NCI-H2107 (cell line): ENCODE measurements at places on chromosomes 4 and X.

DNA sequence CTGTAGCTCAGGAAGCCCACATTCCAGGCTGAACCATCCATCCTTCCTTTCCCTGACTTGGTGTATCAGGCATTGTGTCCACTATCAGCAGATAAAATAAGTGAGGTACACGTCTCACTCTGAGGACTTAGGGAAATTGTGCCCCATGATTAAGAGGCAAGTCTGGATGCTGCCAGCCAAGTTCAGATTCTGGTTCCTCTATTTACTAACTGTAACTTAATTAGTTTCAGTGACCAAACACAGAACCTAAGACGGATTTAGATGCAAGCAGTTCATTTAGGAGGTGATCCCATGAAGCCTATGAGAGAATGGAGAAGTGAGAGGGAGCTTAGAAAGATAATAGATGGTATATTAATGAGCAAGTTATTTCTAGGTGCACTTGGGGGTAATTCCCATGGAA, 56.6 kb upstream of the PACRGL start:
- DNase-seq: no peak

GRCh38 chr4:114890773-114891172, 222.6 kb downstream of the NDST4 start:
- DNase-seq: no peak

DNA sequence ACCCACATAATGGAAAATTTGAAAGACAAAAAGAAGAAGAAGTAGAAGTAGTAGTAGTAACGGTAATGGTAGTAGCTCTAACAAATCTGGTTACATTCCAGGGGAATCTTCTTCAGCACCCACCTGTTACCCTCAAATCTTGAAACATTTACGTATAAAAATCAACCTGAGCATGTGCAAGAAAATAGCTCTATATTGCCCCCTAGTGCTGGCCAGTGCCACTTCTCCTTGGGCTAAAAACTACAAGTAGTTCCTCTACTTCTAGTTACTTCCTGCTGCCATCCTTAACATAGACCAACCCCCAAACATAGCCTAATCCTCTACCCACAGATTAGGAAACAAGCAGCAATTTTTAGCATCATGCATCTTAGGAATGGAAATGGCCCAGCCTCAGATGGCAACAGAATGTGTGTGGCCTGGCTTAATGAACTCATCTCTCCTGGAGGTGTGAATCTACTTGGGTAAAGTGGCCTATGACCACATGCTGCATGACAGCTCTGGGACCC, 3.1 kb downstream of the PDGFC start:
- DNase-seq: no peak

DNA sequence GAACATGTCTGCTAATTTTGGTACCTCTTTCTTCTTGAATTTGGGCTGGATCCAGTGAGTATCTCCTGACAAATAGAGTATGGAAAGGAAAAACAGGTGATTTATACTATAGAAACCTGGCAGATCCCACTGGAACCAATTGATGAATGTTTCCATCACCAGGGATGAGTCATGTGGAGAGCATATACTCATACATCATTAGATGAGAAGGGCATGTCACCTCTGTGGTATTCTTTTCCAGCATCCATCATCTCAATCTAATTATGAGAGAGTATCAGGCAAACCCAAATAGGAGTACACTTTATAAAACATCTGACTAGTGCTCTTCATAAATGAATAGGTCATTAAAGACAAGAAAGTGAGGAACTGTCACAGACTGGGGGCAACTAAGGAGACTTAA, 90.7 kb downstream of the CLDN22 start:
- no peak for DNase-seq

DNA sequence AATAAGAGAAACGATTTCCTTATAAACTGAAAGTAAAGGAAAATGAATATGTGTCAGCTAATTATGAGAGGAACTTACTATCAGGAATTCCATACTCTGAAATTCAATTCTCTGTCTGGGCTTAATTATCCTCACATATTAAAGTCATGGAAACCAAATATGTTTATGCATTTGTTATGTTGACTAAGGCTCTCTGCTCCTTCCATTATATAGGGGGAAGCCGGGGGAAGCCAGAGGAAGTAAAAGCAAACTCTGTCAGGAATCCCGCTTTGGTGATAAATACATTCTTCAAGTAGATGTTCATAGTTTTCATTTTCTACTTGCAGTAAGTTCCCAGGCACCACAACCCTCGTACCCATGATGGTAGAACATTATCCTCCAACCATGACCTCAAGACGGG, 142.8 kb upstream of the VCX2 start:
- no peak for DNase-seq

GRCh38 chr4:138507522-138507921, 265.4 kb upstream of the SLC7A11 start:
- DNase-seq: no peak

DNA sequence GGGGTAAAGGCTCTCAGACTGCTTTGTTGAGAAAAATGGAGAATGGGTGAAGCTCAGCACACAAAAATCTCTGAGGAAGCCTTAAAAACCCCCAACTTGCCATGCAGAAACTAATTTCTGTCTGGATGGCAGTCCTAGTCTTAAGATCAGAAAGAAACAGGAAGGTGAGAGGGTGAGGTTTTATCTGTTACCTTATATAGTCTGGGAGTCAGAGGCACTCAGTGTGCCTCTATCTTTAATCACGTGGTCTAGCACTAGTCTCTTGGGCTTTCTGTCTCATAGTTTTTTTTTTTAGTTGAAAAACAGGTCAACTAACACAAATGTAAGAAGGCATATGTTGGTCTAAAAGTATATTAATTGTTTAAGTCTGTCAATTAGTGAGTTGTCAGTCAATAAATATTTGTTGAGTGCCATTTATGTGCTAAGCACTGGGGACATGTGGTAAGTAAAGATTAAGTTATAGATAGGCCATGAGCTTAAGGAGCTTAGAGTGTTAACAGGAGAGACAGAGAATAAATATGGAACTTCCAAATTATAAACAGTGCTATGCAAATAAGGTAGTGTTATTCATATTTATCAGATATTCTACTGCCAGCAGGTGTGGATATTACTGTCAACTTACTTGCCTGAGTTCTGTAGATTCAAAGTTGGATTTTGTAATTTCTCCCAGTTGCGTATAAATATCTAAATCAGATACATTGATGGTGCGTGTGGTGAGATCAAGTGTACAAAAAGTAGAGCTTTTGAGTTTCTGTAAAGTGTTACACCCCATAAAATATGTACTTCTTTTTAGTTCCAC, 7.0 kb downstream of the CYBB start:
- no peak for DNase-seq

DNA sequence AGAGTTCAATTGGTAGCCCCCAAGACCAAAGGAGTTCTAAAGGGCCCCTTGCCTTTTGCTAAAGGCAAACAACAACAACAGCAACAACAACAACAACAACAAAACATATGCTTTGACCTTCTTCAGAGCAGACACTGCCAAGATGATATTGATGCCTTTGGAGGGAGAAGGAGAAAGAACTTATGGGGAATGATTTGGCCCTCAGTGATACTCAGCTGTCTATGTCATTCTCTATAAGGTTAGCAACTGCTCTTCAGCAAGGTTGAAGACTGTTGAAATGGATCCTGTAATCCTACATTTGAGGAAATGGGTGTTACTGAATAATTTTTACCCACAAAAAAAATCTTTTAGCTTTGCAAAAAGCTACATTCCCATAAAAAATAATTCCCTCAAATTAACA, 72.5 kb downstream of the PRPS1 start:
- no peak for DNase-seq

DNA sequence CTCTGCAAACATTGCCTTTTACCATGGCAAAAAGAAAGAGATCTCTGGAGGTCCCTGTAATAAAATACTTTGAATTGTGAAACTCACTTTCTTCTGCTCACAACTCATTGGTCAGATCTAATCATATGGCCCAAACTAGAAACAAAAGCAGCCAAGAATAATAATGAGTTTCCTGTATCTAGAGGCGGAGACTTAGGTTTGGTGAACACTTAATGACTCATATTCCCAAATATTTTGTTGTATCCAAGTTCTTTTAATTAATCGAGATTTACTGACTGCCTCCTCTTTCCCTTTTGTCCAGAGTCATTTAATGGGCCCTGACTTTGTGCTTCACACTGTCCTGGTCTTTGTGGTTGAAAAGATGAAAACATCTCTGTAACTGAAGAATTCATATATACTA, 190.6 kb downstream of the CCSER1 start:
- DNase-seq: no peak

DNA sequence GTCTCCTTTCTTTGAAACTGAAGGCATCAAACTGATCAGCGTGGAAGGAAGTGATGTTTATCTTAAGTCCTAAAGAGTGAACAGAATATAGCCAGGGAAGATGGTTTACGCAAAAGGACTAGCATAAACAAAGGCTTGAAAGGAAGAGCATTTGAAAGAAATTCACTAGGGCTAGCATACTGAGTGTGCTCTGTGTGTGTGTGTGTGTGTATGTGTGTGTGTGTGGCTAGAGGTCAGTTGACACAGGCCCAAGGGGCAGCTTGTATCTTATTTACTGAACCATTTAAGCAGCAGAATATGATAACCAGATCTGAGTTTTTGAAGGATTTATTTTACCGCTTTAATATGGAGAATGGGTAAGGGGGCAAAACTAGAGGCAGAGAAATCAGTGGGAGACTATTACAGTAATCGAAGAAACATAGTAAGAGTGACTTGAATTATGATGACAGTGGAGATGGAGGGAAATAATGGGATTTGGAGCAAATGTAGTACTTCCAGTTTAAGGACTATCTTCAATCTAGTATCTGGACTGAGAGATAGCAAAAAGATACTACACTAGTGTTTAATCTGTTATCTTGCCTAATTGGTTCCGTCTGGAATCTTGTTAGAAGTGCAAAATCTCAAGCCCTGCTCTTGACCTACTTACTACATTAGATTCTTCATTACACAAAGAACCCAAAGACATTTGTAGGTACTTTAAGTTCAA, 36.9 kb downstream of the CEP44 start:
- DNase-seq: no peak

GRCh38 chrX:1134976-1135375, 77.5 kb downstream of the CRLF2 start:
- DNase-seq: no peak

DNA sequence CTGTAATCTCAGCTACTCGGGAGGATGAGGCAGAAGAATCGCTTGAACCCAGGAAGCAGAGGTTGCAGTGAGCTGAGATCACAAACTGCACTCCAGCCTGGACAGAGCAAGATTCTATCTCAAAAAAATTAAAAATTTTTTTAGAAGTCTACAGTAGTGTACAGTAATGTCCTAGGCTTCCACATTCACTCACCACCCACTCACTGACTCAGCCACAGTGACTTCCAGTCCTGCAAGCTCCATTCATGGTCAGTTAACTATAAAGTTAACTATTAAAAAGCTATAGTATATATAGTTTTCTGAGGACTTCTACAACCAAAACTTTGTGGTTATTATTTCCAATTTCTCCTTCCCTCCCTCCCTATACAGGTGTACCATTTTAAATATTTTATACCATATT, 34.7 kb upstream of the NEUROG2 start:
- DNase-seq: no peak

DNA sequence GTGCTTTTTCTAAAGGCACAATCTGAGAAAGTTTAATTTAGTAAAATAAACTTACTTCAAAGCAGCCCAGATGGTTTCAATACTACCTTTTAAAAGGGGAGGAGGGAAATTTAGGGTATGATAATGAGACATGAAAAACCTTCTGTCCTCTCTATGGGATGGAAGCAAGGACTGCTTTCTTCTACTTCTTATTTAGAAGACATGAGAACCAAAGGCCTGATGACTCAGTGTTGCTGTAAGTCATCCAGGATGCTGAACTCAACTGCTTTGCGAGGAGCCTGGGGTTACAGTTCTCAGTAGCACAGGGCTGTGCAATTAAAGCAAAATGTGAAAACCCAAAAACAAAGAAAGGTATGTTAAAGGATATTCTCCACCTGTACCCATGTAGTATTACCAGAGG, 140.8 kb upstream of the EDNRA start:
- DNase-seq: no peak

- DNase-seq: no peak
Observed at GRCh38 chr4:72076562-72076961, 44.8 kb downstream of the NPFFR2 start.
